ENCODE measurements at places on chromosomes 5 and 9. TPM values are rescaled to one million over a fixed set of nuclear protein-coding genes. Genes with fewer than 3 reads are reported as not detected.
A peak's percentile ranks its signal among the peaks of the same experiment; 100 is the strongest.

Gene NHP2
- 260 TPM for total RNA-seq

Gene ZNF366
- total RNA-seq: not detected

Gene TGFBR1
- 26.6 TPM for total RNA-seq

Gene IPPK
- total RNA-seq: 15.4 TPM

Gene PCDHA8
- not detected for total RNA-seq

Gene TNFSF15
- not detected for total RNA-seq

- DNase-seq: no peak
Observed at GRCh38 chr5:139904816-139905661, 109.4 kb downstream of the PSD2 start.

GRCh38 chr5:177494346-177495195, 2.8 kb downstream of the PDLIM7 start:
- peak; percentile 49 for DNase-seq

DNA sequence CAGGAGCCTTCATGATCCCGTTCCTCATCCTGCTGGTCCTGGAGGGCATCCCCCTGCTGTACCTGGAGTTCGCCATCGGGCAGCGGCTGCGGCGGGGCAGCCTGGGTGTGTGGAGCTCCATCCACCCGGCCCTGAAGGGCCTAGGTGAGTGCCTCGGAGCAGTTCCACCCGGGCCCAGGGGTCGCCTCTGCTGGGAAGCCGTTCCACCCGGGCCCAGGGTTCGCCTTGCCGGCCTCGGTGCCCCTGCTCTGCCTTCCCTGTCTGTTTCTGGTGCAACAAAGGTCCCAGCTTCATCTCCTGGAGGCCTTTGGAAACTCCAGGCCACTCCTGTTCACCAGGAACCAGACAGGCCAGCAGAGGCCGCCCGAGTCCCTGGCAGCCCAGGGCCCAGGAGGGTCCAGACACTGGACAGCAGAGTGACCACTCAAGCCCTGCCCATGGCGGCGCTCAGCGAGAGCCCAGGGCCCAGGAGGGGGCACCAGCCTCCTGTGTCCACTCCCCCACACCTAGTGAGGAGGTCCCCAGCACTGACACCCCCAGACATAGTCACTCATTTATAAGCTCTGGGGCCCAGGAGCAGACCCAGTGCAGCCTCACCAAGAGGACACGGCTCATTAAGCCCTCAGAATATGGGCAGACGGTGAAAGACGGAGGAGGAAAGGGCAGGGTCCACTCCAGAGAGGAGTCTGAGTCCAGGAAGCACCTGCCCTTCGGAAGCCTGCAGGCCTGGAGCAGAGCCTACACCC, 7.5 kb downstream of the SLC6A19 start:
- DNase-seq: no peak

- DNase-seq: peak; percentile 10
Observed at GRCh38 chr5:37900692-37901091, 60.9 kb upstream of the GDNF start.

- DNase-seq: no peak
Observed at GRCh38 chr5:44402084-44402483, 12.9 kb upstream of the FGF10 start.

- no peak for DNase-seq
Observed at GRCh38 chr5:43233946-43234345, 41.9 kb downstream of the NIM1K start.

GRCh38 chr5:172858511-172858989, 24.5 kb downstream of the ERGIC1 start:
- no peak for DNase-seq

DNA sequence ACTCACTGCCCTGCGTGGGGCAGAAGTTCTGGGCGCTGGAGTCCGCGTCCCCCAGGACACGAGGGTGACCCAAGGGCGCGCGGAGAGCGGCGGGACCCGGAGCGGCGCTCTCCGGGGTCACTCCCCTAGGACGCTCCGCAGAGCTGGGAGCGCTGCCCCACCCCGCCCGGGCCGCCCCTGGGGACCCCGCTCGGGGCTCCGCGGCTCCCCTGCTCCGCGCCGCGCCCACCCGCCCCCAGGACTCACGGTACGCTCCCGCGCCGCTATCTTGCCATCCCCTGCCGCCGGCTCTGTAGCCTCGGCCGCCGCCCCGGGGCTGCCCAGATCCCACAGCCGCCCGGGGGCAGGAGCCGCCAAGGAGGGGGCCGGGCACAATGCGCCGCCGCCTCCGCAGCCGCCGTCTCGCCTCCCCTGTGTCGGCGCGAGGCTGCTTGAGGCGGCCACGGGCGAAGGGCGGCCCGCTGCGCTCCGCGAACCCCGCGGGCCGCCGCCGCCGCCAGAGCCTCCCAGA, 303 bp downstream of the LIFR start:
- no peak for DNase-seq

- DNase-seq: no peak
Observed at GRCh38 chr9:3793971-3794383, 268.2 kb upstream of the RFX3 start.

DNA sequence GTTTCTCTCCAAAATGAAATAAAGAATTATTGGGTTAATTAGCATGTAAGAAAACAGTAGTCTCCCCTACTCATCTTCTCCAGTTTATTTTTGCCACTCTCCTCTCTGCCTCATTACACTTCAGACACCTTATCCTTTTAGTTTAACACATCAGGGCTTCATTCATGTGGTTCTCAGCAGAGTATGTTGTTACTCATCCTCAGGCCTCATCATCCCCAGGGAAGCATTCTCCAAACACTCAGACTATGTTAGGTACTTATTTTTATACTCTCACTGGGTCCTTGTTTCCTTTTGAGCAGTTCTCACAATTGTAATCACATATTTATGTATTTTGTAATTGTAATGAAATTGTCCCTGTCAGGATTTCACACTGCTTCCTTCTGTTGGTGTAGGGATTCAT, 470.5 kb downstream of the PDE4D start:
- no peak for DNase-seq

- no peak for DNase-seq
Observed at GRCh38 chr5:28734396-28734795, 1696.0 kb upstream of the CDH9 start.

DNA sequence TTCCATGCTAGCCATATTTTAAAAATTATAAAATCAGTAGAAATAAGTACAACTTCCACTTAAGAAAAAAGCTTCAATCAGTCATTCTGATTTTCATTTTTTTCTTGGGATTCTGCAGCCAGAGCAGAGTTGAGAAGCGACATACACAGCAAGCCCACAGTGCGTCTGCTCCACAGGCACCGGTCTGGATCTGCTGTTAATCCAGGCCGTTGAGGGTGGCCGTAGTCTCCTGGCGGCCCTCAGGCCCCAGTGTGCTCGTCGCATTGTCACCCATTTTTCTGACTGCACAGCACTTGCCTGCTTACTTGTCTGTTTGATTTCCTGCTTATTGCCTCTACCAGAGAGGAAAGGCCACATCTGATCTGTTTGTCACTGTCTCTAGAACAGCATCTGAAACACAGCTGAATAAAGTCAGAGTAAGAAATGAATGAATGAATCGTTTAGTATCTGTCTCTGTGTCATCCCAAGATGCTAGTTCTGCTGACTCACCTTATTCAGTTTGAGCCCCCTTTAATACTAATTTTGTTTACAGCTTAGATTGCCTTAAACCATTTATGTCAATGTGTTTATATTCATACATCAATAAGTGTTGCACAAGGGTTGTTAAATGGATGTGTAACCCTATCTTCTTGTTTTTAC, 11.6 kb upstream of the ASPN start:
- no peak for DNase-seq

DNA sequence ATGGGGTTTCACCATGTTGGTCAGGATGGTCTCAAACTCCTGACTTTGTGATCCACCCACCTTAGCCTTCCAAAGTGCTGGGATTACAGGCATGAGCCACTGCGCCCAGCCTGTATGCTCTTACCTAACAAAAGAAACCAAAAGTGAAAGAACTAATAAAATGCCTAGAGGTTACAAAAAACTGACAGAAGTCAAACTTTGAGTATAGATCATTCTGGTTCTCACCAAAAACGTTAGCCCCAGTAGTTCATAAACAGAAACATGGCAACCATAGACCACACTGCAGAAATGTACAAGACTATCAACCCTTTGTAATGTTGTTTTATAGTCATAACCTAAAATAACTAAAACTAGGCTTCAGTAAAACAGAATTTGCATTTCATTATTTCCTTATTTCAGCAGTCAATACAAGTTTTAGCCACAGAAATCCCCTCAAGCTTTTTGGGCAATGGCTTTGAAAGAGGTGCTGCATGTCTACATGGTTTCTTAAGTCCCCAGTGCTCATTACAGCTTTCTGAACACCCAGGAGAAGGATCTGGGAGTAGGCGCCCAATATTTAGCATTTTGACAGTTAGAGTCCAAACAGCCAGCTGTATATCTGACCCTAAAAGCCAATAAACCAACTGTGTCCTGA, 72.5 kb downstream of the EPB41L4A start:
- DNase-seq: no peak

Data from HCT116 (cell line).